ENCODE measurements at places on chromosomes 7 and 10. TPM values are rescaled to one million over a fixed set of nuclear protein-coding genes. Genes with fewer than 3 reads are reported as not detected.

- DNase-seq = no peak
Measured at GRCh38 chr10:72697716-72698115, 5.8 kb downstream of the MCU start.

DNA sequence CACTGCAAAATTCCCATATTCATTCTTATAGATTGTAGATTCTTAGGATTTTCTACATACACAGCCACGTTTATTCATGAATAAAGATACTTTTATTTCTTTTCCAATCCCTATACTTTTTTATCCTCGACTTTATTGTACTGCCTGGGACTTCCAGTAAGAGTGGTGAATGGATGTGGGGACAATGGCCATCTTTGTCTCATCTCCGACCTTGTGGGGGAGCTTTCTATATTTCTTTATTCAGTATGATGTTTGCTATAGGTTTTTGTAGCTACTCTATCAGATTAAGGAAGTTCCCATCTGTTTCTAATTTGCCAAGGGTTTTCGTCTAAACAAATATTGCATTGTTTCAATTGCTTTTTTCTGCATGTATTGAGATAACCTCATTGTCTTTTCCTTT, 184.3 kb downstream of the FOXP2 start:
- DNase-seq = no peak

GOLGA7B gene
- total RNA-seq = 0.29 TPM

MRLN gene
- not detected for total RNA-seq

GRCh38 chr10:69733791-69734261, 67.9 kb upstream of the COL13A1 start:
- no peak for DNase-seq

Measured in mucosa of descending colon (tissue), 3 donors.